Activated effector memory CD4-positive, alpha-beta T cell treated with Interleukin-2 at 50 U/mL for 16 hours (primary cell): ENCODE measurements at places on chromosomes 2 and 18.

GRCh38 chr2:108534584-108535356 lies 500 bp downstream of the LIMS1 start:
- peak; percentile 13 for DNase-seq

GRCh38 chr2:124526221-124526620 lies 501.1 kb downstream of the CNTNAP5 start:
- DNase-seq, result no peak

- no peak for DNase-seq
Observed at GRCh38 chr18:75530566-75531211, 103.2 kb upstream of the SMIM21 start.

GRCh38 chr2:234771980-234772732 lies 179.7 kb upstream of the SH3BP4 start:
- no peak for DNase-seq

GRCh38 chr2:170022692-170023091 lies 155.3 kb upstream of the MYO3B start:
- DNase-seq, result no peak

- no peak for DNase-seq
Observed at GRCh38 chr2:85584857-85585780, 888 bp downstream of the VAMP5 start.

DNA sequence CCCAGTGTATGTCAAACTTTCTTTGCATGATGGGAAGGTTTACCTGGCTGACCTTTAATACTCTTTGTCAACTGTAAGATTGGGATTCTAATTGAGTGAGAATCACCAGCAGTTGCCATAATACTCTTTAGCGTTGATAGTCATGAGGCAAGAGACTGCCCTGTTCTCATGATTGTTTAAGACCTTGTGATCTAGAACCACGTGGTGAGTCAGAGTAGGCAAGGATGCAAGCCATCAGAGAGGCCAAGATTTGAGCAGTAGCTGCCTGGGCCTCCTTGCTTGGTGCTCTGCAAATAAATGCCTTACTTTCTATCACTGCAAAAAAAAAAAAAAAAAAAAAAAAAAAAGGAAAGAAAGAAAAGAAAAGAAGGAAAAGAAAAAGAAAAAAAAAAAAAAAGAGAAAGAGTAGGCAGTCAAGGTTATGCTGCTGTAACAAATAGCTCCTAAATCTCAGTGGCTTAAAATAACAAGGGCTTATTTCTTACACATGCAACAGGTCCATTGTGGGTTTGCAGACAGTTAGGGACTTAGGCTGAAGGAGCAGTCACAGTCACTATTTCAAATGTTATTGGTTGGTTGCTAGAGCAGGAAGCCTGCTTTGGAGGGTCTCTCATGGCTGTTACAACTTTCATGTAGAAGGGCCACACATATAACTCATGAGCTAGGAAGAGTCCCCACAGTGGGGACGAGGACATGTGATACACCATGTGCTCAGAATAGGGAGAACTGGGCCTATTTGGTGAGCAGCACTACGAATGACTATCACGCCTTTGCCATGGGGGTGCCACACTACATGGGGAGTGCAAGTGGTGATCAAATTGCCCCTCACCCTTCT lies 21.7 kb downstream of the IL1R2 start:
- no peak for DNase-seq

DNA sequence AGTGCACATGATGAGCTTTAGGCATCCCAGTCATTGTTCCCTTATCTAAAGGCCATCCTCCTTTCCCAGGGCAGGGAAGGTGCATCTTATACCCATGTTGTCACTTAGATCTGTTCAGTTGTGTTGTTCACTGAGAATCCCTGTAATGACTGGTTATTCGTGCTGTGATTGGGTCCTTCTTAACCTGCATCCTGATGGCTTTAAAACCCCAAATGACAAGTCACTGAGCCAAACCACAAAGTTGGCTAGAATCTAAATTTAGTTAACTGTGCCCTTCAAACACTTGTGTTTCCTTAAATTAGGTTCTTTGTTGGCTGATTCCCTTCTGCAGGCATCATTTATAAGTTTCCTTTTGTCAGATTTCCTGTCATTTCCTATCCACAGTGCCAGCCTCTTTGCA lies 58.5 kb upstream of the SLC16A14 start:
- DNase-seq, result no peak

DNA sequence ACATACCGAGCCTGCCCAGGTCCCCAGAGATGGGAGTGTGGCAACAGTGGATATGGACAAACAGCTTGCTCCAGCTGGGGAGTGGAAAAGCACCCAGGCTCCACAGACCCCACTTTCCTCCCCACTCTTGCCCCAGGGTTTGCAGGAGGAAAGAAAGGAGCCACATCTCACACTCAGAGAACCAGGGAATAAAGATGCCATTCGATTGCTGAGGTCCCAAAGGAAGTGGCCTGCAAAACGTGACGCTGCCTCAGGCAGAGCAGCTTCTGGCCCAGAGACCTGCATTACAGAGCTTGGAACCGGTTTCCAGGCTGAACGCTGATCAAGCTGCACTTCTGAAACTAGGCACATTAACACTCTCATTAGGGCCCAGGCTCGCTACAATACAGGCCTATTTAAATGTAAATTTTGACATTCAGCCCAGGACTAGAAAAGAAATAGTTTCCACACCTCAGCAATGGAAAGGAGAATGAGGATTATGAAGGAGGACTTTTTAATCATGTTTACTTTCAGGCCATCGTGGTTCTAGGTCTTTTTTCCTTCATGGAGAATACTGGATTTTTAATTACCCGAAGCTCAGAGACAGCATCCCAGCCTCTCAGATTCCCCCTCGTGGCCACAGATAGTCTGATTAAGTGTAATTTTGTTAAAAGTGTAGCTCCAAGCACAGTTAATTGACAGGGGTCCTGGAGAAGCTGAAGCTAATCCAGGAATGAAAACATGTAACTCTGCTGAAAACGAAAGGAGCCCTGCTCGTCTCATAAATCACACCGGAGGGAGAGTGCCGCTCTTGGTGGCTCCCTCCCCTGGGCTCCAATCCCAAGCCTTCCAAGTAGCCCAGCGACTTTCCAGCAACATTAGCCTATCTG lies 221.3 kb upstream of the RAB6C start:
- DNase-seq, result no peak

DNA sequence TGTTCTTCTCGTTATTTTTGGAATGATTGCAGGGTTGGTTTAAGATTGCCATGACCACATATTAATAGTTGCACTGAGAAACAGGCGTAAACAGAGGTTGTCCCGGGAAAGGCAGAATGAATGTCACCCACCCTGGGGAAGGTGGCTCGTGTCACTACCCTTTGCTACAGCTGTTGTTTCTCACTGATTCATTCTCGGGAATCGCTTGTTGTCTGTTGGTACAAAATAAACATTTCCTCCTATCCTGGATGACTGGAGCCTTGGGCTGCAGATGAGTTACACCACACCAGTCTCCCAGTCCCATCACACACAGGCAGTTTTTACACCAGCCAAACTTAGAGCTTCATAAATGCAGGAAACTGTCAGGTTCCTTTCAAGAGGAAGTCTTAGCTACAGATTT lies 216.7 kb downstream of the GBX2 start:
- DNase-seq, result no peak

- no peak for DNase-seq
Observed at GRCh38 chr2:144518748-144519596, 947 bp downstream of the ZEB2 start.

- no peak for DNase-seq
Observed at GRCh38 chr18:47313901-47314300, 62.4 kb upstream of the SKOR2 start.

DNA sequence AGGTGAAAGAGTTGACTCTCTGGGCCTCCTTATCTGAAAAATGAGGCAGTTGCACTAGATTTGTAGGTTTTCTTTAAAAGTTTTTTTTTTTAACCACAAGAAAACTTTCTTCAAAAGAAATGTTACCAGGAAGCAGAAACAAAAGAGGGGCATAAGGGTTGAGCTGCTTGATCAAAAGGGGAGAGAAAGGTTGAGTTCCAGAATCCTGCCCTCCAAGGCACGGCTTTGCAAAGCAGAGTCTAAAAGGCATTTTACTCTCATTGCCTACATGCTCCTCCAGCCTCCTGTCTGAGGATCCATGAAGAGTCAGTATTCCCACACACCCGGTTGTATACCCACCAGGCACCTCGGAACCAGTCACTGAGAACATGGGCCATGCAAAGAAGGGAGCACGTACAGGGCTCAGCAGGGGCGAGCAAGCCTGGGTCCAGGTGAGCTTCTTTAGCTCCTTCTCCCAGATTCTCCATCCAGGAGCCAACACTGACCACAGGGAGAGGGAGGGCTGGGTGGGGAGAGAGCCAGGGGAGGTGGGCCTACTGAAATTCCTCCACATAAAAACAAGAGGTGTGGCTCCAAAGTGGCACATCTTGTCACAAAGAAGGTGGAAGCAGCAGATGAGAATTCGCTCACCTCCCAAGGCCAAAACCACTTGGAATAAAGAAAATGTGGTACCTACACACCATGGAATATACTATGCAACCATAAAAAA lies 116.0 kb upstream of the EPC2 start:
- DNase-seq, result no peak

DNA sequence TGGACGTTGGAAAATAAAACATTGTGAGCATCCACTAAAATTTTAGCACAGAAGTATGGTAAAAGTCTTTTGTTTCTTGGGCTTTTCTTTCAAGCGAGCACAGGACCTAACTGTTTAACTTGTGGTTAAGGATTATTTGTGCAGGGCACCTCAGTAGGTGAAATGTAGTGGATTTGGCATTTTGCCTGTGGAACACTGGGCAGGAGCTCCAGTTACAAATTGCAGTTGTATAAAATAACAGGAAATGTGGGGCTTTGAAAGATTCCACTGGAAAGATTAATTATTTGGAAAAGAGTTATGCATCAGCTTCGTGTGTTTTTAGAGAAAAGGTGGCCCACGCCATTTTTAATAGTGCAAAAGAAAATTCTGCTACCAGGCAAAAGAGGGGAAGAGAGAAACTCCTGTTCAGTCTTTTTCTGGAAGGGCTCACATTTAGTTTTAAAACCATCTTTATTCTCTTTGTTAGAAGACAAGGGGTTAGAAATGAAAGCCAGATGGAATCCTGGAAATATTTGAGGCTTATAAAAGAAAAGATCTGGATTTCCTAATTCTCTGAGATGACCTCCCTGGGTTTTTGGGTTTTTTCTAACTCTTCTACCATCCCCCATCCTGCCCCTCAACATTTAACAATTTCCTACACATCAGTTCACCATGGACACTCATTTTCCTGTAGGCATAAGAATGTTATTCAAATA lies 144.3 kb upstream of the SERTAD2 start:
- no peak for DNase-seq

- no peak for DNase-seq
Observed at GRCh38 chr18:8854962-8855361, 149.6 kb downstream of the MTCL1 start.

- DNase-seq, result no peak
Observed at GRCh38 chr2:188956961-188957360, 17.2 kb upstream of the COL3A1 start.

DNA sequence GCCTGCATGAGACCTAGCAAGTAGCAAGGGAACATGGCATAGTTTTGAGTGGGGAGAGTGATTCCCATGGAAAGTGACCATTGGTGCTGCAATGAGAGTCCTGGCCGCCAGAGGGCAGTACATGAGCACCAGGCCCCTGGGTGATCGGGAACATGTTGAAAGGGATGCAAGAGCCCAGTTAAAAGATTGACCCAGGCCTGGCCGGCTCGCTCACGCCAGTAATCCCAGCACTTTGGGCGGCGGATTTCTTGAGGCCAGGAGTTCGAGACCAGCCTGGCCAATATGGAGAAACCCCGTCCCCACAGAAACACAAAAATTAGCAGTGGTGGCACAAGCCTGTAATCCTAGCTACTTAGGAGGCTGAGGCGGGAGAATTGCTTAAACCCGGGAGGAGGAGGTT lies 22.2 kb downstream of the FAP start:
- peak; percentile 28 for DNase-seq

DNA sequence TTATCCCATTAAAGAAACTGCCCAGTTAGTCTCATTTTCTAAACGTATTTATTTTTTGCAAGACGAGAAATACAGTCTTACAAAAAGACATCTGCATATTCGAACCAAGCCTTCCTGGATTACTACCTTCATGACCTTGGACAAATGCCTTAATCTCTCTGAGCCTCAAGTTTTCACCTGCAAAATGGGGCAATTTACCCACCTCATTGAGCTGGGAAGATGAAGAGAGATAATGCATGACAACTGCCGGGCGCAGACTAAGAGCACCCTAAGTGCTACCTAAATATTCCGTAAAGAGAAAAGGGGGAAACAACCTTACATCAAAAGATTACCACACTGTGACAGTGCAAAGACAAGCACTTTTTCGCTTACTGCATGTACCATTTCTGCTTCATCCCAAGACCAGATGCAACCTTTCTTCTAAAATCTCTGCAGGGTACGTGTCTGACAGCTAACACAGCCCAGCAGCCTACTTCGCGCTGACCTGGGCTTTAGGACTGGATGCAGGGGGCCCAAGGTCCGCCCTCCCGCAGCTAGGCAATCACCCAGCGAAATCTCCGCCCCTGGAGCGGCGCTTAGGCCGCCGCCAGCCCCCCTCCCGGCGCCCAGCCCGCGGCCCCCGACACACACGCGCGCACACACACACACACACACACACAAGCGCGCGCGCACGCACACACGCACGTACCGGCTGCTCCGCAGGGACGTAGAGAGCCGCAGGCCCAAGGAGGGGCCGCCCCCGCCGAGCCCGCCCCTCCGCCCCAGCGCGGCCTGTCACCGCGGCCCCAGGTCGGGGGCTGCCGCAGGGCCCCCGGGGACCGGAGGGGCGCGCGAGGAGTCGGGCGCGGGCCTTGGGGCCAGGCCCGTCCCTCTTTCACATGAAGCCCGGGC lies 766 bp downstream of the MAP3K2 start:
- DNase-seq, result peak; percentile 71

DNA sequence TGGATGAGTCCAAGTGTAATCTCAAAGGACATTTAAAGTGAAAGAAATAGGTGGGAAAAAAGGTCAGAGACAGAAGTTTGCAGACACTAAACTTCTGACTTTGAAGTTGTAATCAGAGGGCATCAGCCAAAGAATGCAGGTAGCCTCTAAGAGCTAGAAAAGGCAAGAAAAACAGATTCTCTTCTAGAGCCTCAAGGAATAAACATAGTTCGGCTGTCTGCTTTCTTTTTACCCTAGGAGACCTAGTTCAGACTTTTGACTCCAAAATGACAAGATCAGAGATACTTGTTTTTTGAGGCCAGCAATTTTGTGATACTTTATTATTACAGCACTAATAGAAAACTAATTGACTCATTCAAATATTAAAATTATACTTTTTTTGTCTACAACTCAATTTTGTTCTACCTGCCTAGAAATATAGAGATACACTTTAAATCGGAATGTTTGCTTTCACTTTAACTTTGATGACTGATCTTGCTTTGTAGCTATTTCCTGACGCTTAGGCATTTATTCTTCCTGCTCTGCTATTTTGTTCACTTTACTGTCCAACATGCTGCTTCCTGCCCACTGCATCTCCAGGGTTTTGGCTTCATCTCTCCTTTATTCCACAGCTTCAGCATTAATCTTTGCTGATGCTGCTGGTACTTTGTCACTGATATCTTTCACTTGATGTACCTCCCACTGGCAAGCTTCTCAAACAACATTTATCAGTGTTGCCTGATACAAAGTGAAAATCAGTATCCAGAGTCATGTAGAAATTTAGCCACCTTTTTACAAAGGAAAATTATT lies 272.5 kb downstream of the DSEL start:
- no peak for DNase-seq
